ENCODE measurements at places on chromosomes 12 and 14. TPM values are rescaled to one million over a fixed set of nuclear protein-coding genes. Genes with fewer than 3 reads are reported as not detected.

GRCh38 chr14:63045234-63045611, at the start of gene KCNH5:
KCNH5 (minus strand) TSS chr14:63045458; CDS start chr14:63045186, 272 bp downstream.
- peak within 1 kb of the TSS; percentile 22 for H3K4me3 ChIP-seq
- H3K4me1 ChIP-seq: no peaks in the 10 kb centered on the region
- H3K36me3 ChIP-seq: no peaks in the 10 kb centered on the region

JPH4 gene
- not detected for total RNA-seq

GRCh38 chr12:118065380-118065779, 4.4 kb upstream of the WSB2 start:
- H3K27ac ChIP-seq: no peak overlapping the region
- H3K4me1 ChIP-seq: peaks cover 14% of the 10 kb centered on the region
- H3K4me3 ChIP-seq: no peak overlapping the region
- no peaks in the 10 kb centered on the region for H3K27me3 ChIP-seq
- no peak for DNase-seq

DNA sequence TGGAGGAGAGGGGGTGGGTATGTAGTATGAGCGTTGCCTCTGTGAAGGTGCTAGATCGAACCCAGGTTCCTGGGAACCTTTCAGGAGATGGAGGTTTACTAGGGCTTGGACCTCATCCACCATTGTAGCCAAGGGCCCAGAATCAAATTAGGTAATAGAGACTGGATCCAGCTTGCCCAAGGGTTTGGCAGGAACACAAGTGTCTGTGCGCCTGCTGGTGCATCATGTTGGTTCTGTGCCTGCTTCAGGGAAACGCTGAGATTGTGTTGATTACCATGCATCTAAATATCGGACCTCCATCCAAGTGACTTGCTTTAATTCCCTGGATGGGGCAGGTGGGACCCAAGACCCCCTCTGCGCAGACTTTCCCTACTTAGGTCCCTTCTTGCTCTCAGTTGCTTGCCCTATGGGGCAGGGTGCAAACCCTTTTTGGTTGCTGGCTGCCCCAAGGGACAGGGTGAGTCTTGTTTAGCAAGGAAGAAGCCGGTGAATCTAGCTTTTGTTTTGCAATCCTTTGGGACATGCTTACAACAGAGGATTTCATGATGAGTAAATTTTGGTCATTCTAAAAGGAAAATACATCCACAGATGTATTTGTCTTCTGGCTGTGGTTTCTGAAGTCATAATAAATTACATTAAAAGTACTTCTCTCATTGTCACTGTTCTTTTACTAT, 189.8 kb upstream of the PRICKLE1 start:
- H3K4me1 ChIP-seq: peaks cover 18% of the 10 kb centered on the region
- H3K36me3 ChIP-seq: no peaks in the 10 kb centered on the region
- no peaks in the 10 kb centered on the region for H3K27me3 ChIP-seq
- H3K4me3 ChIP-seq: peak overlapping the region; percentile 23

TAS2R8 gene
- total RNA-seq: not detected

- H3K4me3 ChIP-seq: peak within 1 kb of the TSS; percentile 59
- H3K4me1 ChIP-seq: no peaks in the 10 kb centered on the region
- peaks cover 39% of the 10 kb centered on the region for H3K27me3 ChIP-seq
- peak; percentile 44 for DNase-seq
- H3K27ac ChIP-seq: no peak within 1 kb of the TSS
Measured at GRCh38 chr12:5945071-5946008, at the start of gene ANO2. ANO2 (minus strand) TSS chr12:5945259; CDS start chr12:5945217, 42 bp downstream.

SERPINA6 gene
- total RNA-seq: not detected

ITGB7 gene
- total RNA-seq: 1.4 TPM

DNA sequence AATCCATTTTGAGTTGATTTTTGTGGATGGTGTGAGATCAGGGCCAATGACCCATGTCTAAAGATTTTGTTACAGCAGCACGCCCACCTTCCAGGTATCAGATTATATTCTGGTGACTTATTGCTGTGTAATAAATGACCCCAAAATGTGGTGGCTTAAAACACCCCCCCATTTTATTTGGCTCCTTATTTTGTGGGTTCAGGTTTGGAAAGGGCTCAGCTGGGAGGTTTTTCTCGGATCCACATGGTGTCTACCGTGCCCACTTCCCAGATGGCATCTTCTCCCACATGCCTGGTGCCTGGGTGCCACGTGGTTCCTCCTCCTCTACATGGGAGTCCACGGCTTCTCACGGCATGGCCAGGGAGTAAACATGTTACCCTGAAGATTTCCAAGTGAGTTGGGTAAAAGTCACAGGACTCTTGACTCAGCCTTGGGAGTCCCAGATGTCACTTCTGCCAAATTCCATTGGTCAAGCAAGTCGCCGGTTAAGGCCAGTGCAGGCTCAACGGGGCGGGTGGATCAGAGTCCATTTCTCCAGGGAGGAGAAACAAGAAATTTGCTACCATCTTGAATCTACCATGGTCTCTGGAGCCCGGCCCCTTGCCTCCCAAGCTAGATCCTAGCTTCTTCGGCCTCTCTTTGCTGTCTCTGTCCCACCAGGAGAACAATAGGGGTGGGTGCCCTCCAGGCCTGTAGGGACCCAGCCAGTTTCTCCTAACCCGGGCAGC, 214.3 kb downstream of the KIF26A start:
- H3K4me1 ChIP-seq: no peaks in the 10 kb centered on the region
- H3K36me3 ChIP-seq: no peaks in the 10 kb centered on the region
- H3K4me3 ChIP-seq: no peak overlapping the region
- H3K27ac ChIP-seq: no peak overlapping the region
- DNase-seq: no peak

GRCh38 chr12:48988030-48988649, 10.0 kb downstream of the WNT1 start:
- H3K4me1 ChIP-seq: no peaks in the 10 kb centered on the region
- no peaks in the 10 kb centered on the region for H3K36me3 ChIP-seq
- H3K4me3 ChIP-seq: no peak overlapping the region
- DNase-seq: peak; percentile 57

DNA sequence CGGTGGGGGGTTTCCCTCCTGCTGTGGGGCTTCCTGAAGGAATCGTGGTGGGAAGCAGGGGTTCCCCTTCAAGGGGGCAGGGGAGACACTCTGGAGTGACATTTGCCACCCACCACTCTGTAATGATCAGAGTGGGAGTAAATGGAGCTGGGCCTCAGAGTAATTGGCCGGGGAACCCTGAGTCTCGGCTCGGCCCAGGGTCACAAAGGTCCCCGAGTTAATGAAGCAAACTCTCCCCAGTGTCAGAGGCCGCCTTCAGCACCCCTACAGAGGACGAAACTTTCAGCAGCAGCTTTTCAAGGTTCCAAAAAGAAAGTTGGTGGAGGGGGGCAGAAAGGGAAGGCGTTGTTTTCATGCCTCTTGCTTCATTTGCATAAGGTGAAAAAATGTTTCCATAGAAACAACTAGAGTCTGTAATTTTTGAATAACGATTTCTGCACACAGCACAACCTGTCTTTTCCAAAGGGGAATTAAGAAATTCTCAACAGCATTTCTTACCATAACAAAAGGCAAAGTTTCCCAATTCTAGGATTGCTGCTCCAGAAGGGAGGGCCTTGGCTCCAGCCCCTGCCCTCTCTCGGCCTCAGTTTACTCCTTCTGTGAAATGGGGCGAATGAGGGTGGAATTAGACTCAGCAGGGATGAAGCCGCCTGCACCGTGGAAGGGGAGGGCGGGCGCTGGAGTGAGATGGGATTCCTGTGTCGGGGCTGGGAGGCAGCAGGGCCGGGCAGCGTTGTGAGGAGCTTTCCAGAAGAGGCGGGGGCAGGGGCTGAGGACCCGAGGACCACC, 67.0 kb upstream of the BEGAIN start:
- H3K27me3 ChIP-seq: peaks cover 16% of the 10 kb centered on the region
- DNase-seq: no peak
- no peaks in the 10 kb centered on the region for H3K36me3 ChIP-seq
- 0 out of 2 replicates have a peak, but pooled peaks cover 1% of the 10 kb centered on the region for H3K4me1 ChIP-seq
- H3K4me3 ChIP-seq: no peak overlapping the region
- no peak overlapping the region for H3K27ac ChIP-seq

NKX2-1 gene
- not detected for total RNA-seq

MANSC4 gene
- not detected for total RNA-seq

DNA sequence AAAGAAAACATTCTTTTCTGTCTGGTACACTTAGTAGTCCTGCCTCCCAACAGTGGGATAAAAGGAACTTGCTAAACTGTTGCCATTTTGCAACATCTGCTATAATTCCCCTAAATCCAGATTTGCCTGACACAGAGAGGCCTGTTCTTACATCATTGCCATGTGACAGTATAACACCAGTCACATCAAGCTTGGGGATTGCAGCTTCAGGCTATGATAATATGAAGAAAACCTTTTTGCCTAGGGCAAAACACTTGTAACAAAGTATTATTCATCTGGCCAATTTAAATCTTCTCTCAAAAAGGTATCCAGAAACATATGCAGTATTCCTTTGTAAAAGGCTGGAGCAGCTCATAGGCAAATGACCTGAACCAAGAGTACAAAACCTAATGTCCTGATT, 80.9 kb upstream of the OTX2 start:
- no peaks in the 10 kb centered on the region for H3K36me3 ChIP-seq
- no peak for DNase-seq
- H3K27ac ChIP-seq: no peak overlapping the region
- H3K4me3 ChIP-seq: no peak overlapping the region
- H3K4me1 ChIP-seq: no peaks in the 10 kb centered on the region

- H3K4me3 ChIP-seq: no peak overlapping the region
- no peaks in the 10 kb centered on the region for H3K36me3 ChIP-seq
- DNase-seq: no peak
- no peak overlapping the region for H3K27ac ChIP-seq
Measured at GRCh38 chr12:14560904-14561574, 6.6 kb downstream of the PLBD1 start.

JAG2 gene
- total RNA-seq: 0.13 TPM

GRCh38 chr14:50354527-50354926, 42.2 kb downstream of the CDKL1 start:
- DNase-seq: no peak
- H3K4me1 ChIP-seq: peaks cover 27% of the 10 kb centered on the region
- H3K4me3 ChIP-seq: no peak overlapping the region

GRCh38 chr14:88075269-88075981, 70.5 kb downstream of the GPR65 start:
- no peak for DNase-seq
- no peaks in the 10 kb centered on the region for H3K4me1 ChIP-seq
- H3K4me3 ChIP-seq: no peak overlapping the region
- H3K27ac ChIP-seq: no peak overlapping the region
- no peaks in the 10 kb centered on the region for H3K27me3 ChIP-seq
- no peaks in the 10 kb centered on the region for H3K36me3 ChIP-seq

GRCh38 chr12:121916719-121917118, 1.7 kb upstream of the CFAP251 start:
- H3K27ac ChIP-seq: no peak overlapping the region
- peak; percentile 48 for DNase-seq
- H3K4me3 ChIP-seq: no peak overlapping the region
- H3K27me3 ChIP-seq: no peaks in the 10 kb centered on the region
- no peaks in the 10 kb centered on the region for H3K4me1 ChIP-seq

GRCh38 chr12:132018193-132018916, 68.6 kb downstream of the EP400 start:
- peaks cover 10% of the 10 kb centered on the region for H3K36me3 ChIP-seq
- no peak overlapping the region for H3K27ac ChIP-seq
- no peaks in the 10 kb centered on the region for H3K4me1 ChIP-seq
- peak; percentile 30 for DNase-seq

DNA sequence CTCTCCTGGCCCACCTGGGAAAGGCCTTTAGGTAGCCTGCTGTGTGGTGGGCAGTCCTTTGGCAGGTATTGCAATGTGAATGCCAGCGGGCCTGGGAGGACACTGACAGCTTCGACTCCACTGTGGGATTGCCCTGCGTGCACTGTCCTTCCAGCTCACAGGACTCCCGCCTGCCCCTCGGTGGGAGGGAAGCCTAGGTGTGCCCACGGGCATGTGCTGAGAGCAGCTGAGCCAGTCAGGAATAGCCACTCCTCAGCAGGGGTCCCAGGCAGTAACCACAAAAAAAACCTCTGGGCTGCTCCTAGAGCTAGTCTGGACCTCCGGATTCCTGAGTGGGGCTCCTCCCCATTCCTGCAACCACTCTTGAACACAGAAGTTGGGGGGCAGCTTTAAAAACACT, 278.2 kb downstream of the FOXN3 start:
- H3K36me3 ChIP-seq: no peaks in the 10 kb centered on the region
- no peak overlapping the region for H3K4me3 ChIP-seq
- no peaks in the 10 kb centered on the region for H3K27me3 ChIP-seq
- no peak overlapping the region for H3K27ac ChIP-seq
- H3K4me1 ChIP-seq: peaks cover 7% of the 10 kb centered on the region
- no peak for DNase-seq

TMPRSS12 gene
- total RNA-seq: not detected

VPS29 gene
- total RNA-seq: 61.2 TPM

- H3K4me3 ChIP-seq: no peak overlapping the region
- H3K4me1 ChIP-seq: no peaks in the 10 kb centered on the region
- no peaks in the 10 kb centered on the region for H3K27me3 ChIP-seq
- H3K27ac ChIP-seq: no peak overlapping the region
Measured at GRCh38 chr12:97267594-97268202, 194.9 kb upstream of the RMST start.

DNA sequence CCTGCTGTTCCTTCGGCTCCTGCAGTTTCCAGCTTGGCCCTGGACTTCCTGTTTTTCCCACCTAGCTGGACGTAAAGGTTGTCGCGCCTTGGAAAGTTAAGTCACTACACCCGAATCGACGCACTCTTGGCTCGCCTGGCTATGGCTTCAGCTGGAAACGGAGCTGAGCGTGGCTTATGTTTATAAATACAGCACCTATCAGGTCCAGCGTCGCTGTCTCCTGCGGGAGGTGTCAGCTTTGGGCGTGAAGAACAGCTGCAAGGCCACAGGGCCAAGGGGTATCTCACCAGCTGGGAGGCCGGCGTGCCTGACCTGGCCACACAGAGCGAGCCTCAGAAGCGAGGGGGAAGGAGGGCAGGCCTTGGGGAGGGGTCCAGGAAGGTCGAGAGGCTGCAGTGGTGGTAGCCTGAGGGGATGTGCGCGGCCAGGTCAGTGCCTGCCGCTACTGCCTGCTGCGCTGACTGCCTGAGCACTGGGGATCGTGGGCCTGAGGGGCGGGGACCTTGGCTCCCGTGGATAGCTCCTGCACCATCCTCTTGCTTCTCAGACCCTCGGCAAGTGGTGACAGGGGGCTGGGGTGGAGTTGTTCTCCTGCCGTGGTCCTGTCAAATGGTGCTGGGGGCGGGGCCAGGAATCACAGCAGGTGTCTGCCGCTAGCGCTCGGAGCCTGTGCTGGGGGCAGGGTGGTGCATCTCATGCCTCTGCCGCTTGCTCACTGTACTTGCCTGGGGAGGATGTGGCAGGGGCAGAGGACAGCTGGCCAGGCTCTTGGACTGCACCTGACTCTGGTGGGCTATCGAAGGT, 12.5 kb downstream of the PACS2 start:
- H3K4me3 ChIP-seq: no peak overlapping the region
- no peaks in the 10 kb centered on the region for H3K27me3 ChIP-seq
- no peaks in the 10 kb centered on the region for H3K36me3 ChIP-seq
- H3K4me1 ChIP-seq: peaks cover 13% of the 10 kb centered on the region

NFATC4 gene
- total RNA-seq: 96.9 TPM

DNA sequence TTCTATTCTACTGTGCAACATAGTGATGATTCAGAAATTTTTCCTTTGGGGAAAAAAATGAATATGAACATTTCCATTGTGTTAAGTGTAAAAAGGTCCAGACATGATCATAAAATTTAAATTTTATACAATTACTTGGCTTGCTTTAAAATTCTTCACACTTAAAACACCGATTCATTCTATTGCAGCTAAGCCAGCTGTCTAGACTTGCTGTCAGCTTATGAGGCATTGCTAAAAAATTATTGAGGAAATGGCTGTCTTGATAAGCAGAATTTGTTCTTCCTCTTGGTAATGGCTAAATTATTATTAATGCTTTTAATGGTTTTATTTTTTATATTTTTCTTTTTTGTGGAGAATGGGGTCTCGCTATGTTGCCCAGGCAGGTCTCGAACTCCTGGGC, 1.8 kb downstream of the LYSET start:
- no peak overlapping the region for H3K4me3 ChIP-seq
- peaks cover 13% of the 10 kb centered on the region for H3K4me1 ChIP-seq
- no peak overlapping the region for H3K27ac ChIP-seq
- H3K27me3 ChIP-seq: no peaks in the 10 kb centered on the region

LALBA gene
- not detected for total RNA-seq

Data from GM23248 (cell line).